Stimulated activated CD8-positive, alpha-beta memory T cell treated with anti-CD3 and anti-CD28 coated beads, Interleukin-15, amount 100 ng/mL, for 4 hours (primary cell): ENCODE measurements at places on chromosomes 5 and 9.

DNA sequence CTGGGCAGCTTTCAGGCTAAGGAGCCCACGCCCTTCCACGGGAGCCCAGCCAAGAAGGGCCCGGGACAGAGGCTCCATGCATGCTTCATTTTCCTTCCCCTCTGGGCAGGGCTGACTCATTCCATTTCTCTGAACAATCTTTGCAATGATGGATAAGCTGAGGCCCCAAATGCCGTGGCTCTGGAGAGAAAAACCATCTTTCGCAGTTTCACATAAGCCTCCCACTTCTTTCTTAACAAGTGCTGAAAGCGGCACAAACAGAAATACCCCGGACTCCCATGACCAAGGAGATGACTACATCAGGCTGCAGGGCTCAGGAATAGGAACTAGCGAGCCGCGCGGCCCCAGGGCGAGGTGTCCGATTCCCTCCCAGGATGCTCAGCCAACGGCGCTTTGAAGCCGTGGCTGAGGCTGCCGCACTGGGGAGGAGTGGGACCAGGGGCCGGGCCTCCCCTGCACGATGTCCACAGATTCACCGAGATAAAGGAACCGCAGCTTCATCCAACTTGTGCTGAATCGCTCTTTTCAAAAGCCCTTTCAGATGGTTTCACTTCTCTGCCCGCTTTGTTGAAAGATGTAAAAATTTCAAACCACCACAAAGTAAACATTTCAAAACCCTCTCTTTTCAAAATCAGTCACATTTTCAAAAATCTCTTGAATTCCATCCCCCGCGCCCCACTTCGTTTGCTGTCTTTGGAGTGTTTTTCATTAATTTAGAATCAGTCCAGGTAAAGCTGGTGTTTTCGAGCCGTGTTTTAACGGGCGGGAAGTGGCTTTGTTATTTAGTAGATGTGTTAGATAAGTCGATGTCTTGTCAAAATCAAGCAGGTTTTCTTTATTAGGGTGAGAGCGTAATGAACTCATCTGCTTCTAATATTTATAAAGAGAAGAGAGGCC is 96.5 kb upstream of the LMX1B start:
- no peak for DNase-seq

GRCh38 chr5:167764641-167765289 is 526.7 kb upstream of the WWC1 start:
- no peak for DNase-seq

GRCh38 chr5:102760815-102761214 is 5.7 kb downstream of the PAM start:
- DNase-seq = no peak

GRCh38 chr9:101408374-101409078 is 9.9 kb downstream of the ZNF189 start:
- no peak for DNase-seq

DNA sequence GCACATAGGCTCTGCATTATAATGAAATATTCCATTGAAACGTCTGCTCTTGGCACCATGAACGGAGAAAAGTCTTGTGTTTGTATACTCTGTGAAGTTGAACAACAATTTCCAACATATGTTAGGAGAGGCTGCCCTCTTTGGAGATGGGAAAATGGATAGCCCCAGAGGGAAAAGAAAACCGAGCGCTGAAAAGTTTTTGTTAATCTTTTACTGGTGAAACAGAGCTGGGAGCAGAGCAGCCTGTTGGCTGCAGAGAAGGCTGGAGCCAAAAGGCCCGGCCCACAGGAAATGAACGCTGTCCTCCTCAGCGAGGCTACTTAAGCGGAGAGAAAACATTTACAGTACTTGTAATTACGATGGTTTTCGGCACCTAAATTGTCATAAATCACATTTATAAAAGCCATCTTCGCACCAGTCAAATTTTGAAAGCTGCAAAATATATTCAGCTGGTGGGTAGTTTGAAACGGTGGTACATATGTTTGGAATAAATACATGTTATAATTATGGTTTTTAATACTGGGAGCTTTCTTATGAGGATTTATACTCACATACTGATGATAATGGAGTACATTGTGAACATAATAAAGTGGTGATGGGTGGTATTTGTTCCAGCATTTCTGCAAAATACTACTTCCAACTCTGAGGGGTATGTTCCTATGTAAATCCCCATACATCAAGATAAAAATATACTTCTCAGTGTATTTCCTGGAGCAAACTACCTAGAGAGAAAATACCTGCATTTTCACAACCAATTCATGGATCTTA is 129.6 kb upstream of the CNTLN start:
- DNase-seq = no peak

GRCh38 chr9:13589034-13589737 is 309.7 kb upstream of the MPDZ start:
- DNase-seq = no peak

DNA sequence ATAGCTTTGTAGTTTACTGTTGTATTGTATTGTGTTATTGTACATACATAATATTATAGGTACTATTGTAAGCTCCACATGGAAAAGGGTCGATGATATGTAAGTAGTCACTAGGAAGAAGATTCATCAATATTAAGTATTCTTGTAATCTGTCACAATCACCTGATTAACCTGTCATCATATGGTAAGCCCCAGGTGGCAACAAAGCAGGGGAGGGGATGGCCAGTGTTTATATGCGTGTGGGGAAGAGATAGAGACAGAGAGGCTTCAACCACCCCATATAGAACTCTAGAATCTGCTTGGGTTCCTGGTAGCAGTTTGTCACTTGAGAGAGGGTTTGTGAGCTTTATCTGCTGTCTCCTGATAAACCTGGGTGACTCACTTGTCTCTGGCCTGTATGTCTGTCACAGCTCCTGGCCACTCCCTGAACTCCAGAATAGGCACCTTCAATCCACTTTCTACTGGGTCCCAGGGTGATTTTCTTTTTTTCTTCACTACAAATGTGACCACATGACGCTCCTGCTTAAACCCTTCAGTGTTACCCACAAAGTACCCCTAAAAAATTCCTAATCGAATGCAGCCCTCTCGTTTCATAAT is 48.9 kb upstream of the CPEB4 start:
- DNase-seq = no peak

DNA sequence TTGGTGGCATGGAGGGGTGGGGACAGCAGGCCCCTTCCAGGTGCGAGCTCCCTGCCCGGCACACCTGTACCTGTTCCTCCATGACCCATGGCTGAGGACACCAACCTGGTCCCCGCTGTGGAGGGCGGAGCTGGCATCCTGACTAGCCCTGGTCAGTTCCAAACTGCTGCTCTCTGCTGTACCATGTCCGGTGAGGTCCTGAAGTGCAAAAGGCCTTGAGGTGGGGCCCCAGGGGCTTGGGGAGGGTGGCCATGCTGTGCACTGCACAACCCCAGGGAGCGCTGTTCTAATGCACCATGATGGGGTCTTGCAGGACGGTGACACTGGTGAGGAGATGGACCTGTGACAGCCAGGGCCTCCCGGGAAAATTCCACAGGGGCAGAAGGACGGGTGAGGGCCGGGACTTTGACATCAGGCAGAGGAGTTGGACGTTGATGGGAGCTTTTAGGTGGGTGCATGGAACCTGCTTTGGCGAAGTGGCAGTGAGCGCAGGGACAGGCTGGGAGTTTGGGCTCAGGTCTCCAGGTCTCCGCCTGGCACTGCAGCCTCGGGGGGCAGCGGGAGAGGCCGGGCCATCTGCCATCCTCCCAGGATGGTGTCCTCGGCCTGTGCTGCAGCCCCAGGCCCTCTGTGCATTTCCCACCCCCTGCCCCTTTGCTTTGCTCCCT is 38.9 kb downstream of the COL5A1 start:
- no peak for DNase-seq

- peak; percentile 35 for DNase-seq
These were observed 18.4 kb upstream of the F2RL2 start for GRCh38 chr5:76641514-76642120.

DNA sequence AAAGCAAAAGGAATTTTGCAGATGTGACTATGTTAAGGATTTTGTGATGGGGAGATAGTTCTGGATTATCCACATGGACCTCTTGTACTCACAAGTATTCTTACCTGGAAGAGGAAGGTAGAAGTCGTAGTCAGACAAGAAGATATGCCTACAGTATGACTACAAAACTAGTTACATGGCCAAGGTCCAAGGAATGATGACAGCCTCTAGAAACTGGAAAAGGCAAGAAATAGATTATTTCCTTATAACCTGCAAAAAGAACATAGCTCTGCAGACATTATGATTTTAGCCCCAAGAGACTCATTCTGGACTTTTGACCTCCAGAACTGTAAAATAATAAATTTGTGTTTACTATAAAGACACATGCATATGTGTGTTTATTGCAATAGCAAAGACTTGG is 226.9 kb downstream of the FER start:
- DNase-seq = no peak

GRCh38 chr9:7936163-7936562 is 136.6 kb upstream of the DMAC1 start:
- DNase-seq = no peak

GRCh38 chr5:10856071-10856470 is 95.0 kb upstream of the DAP start:
- DNase-seq = no peak

DNA sequence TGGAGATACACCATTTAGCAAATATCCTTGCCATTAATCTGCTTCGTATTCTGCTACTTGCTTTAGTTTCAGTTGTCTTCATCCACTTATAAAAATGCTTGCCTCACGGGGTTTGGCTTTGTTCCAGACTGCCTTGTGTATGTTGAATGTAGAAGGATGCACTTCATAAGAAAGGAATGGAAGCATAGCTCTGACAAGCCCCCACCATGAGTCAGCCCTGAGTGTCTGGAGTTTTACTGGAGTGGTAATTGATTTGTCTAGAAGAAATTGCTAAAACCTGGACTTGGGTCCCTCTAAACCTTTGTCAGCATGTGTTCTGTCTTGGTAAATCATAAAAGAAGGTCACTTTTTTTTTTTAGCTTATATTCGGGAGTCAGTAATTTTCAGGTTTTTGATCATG is 4.6 kb downstream of the TEX48 start:
- DNase-seq = no peak

- DNase-seq = no peak
These were observed 101.5 kb downstream of the TAF11L14 start for GRCh38 chr5:17735761-17736160.

- DNase-seq = no peak
These were observed 126.9 kb upstream of the MAP3K1 start for GRCh38 chr5:56688402-56688801.

DNA sequence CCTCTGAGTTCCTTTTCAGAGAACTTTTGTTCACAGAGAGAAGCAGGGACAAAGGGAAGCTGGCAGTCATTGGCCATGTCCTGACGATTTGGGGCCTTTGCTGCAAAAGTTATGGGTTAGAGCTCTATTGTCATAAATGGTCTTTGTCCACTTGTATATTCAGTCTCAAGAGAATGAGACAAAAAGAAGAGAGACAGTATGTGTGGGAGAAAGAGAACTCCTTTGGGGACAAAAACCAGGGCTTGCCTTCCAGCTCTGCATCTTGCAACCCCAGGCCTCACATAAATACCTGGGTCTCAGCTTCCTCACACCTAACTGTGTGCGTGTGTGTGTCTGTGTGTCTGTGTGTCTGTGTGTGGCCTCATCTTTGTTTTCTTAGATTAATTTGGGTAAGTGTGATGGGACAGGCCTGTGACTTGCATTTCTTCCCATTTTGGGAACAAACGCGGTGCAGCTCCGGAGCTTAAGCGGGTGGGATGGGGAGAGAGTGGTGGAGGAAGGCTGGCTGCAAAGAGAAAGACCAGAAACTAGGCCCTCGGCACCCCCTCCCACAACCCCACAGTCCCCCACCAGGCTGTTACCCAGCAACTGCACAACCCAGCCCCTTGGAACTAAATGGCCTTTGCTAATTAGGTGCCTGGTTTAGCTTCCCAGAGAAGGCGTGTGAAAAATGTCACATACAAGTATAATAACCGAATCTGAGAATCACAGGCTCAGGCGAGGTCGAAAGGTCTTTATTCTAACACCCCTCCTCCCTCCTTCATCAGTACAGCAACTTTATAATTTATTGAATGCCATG is 376.9 kb downstream of the CDK5RAP2 start:
- no peak for DNase-seq

DNA sequence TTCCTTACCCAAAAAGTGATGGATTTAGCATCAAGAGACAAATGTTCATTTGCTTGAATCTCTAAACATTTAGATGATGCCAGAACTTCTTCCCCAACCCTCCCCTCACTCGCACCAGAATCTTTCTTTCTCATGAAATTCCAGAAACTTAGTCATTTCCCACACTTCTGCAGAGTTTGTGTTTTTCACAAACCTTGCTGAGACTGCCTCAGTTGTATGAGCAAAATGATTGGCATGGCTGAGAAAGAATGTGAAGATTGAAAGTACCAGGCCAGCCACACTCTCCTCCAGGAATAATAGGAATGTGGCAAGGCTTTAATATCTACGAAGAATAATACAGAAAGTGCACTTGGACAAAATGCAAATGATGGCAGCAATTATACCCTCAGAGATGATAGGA is 428.3 kb upstream of the CDH6 start:
- no peak for DNase-seq

GRCh38 chr5:44257653-44258365 is 131.4 kb downstream of the FGF10 start:
- DNase-seq = no peak

DNA sequence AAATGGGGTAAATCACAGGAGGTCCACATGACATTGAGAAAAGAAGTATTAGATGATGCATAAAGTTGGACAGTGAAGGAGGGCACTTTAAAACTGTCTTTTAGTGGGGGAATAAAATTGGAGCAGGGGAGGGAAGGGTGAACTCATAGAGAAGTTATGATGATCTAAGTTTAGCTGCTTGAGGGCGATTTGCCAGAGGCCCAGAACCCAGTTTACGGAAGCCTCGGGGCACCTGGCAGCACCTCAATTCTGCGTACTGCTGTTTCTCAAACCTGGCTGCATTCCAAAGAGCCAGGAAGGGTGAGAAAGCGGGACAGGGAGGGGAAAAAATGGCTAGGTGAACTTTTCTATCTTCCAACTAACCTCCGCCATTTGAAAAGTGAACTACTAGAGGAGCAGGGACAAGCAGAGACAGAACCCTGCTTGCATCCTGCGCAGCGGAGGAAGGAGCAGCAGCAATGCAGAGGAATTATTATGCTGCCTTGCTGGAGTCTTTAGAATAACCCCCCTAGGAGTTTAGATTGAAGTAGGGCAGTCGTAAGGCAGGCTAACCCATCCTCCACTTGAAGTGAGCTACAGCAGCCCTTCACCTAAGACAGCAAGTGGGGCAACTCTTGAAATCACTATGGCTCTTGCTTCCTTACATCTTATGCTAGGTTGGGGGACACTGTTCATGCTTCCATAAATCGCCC is 316.8 kb downstream of the BRINP1 start:
- DNase-seq = no peak

DNA sequence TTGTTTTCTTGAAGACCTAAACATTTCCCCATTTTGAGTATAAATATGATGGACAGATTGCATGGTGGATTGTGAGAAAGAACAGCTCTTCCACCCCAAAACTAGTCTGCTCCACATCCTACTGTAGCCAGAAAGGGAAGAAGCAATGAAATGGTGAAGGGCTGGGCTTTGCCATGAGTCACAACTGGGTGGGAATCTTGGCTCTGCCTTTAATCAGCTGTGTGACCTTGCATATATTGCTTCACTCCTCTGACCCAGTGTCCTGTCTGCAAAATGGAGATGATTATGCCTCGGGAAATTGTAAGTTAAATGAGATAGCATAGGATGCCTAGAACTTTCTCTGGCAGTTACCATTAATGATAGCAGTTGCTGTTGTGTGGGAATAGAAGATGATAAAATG is 101.9 kb downstream of the PDE8B start:
- DNase-seq = no peak
